Sigmoid colon (tissue), 7 donors: ENCODE measurements at places on chromosomes 1 and 21. TPM values are rescaled to one million over a fixed set of nuclear protein-coding genes. Genes with fewer than 3 reads are reported as not detected.

- H3K4me3 ChIP-seq: no peak overlapping the region
- H3K4me1 ChIP-seq: no peaks in the 10 kb centered on the region
- no peaks in the 10 kb centered on the region for H3K36me3 ChIP-seq
- no peak overlapping the region for H3K27ac ChIP-seq
- no peaks in the 10 kb centered on the region for H3K27me3 ChIP-seq
Observed at GRCh38 chr1:32266921-32267591, 16.0 kb downstream of the LCK start.

- no peaks in the 10 kb centered on the region for H3K36me3 ChIP-seq
- H3K27me3 ChIP-seq: no peaks in the 10 kb centered on the region
- peak; percentile 88 for DNase-seq
- H3K4me1 ChIP-seq: peaks cover 12% of the 10 kb centered on the region
Observed at GRCh38 chr1:160070243-160071163, 543 bp upstream of the KCNJ10 start.

DNA sequence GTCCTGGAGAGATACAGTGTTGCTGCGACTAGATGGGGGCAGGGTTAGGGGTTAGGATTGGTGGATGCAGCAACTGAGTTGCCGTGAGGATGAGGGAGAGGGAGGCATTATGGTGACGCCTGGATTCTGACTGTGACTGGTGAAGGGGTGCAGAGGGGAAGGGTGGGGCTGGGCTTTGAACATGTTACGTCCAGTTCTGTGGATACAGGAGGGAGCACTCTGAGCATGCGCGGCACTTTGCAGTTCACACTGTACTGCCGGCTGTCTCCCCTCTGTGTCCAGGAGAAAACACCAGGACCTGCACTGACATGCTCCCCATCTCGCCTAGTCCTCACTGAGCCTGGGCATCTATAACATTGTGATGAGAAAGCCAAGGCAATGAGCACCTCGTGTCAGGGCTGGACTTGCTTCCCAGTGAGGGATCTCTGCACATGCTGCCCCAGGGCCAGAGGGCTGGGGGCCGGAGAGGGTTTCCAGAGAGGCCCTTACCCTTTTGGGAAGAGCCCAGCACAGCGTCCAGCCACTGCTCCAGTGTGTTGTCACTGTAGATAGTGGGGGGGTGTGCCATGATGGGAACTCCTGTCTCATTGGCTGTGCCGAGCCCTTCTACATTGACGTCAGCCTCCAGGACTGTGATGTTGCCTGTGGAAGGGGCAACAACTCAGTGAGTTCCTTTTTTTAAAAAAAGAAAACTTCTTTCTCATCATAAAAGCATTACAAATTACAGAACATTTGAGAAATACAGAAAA lies 7.6 kb downstream of the FAM151A start:
- DNase-seq: peak; percentile 57
- H3K27me3 ChIP-seq: no peaks in the 10 kb centered on the region
- no peak overlapping the region for H3K4me3 ChIP-seq
- no peak overlapping the region for H3K27ac ChIP-seq

DNA sequence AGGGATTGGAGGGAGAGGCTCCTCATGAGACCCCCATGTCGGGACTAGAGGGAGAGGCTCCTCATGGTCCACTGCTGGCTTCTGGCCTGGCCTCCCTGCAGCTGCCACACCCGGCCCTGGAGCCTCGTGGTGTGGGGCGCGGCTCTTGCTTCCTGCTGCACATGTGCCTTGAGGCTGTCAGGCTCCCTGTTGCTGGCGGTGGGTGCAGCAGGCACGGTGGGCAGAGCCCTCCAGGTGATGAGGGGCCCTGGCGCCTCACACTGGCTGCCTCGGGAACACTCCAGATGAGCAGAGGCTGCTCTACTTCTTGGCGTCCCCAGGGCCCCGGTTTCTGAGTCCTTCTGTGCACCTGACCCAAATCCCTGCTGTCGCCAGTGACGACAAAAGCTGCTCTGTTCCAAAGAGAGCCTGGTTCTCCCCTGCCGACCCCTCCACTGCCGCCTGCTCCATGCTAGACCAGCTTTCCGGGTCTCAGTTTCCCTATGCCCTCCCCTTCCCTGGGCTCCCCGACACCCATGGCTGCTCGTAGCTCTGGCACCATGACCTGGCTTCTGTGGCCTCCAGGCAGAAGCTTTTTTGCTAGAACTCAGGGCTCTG lies 9.7 kb upstream of the ATAD3B start:
- no peaks in the 10 kb centered on the region for H3K36me3 ChIP-seq
- H3K27ac ChIP-seq: no peak overlapping the region
- H3K4me1 ChIP-seq: no peaks in the 10 kb centered on the region
- no peak overlapping the region for H3K4me3 ChIP-seq
- no peak for DNase-seq

- H3K36me3 ChIP-seq: no peaks in the 10 kb centered on the region
- H3K27ac ChIP-seq: peak within 1 kb of the TSS; percentile 83
- peaks cover 52% of the 10 kb centered on the region for H3K4me1 ChIP-seq
- no peak for DNase-seq
- peak within 1 kb of the TSS; percentile 65 for H3K4me3 ChIP-seq
- H3K27me3 ChIP-seq: no peaks in the 10 kb centered on the region
Observed at GRCh38 chr1:111989531-111990025, at the start of gene KCND3. KCND3 (minus strand) TSS chr1:111989668.

- peak overlapping the region; percentile 61 for H3K4me3 ChIP-seq
- no peaks in the 10 kb centered on the region for H3K36me3 ChIP-seq
- no peak overlapping the region for H3K27ac ChIP-seq
- peak; percentile 79 for DNase-seq
- H3K27me3 ChIP-seq: peaks cover 18% of the 10 kb centered on the region
Observed at GRCh38 chr1:31413405-31414001, 490 bp downstream of the SERINC2 start.

- H3K27me3 ChIP-seq: peaks cover 52% of the 10 kb centered on the region
- H3K36me3 ChIP-seq: no peaks in the 10 kb centered on the region
- no peak overlapping the region for H3K27ac ChIP-seq
- no peak for DNase-seq
- no peaks in the 10 kb centered on the region for H3K4me1 ChIP-seq
- H3K4me3 ChIP-seq: no peak overlapping the region
Observed at GRCh38 chr1:38297842-38298241, 251.2 kb upstream of the POU3F1 start.

Gene GUK1
- 311 TPM for total RNA-seq

Gene PDZK1IP1
- total RNA-seq: not detected
